Femur (tissue), 1 donor: ENCODE measurements at places on chromosomes 3 and 15.
A peak's percentile ranks its signal among the peaks of the same experiment; 100 is the strongest.

DNA sequence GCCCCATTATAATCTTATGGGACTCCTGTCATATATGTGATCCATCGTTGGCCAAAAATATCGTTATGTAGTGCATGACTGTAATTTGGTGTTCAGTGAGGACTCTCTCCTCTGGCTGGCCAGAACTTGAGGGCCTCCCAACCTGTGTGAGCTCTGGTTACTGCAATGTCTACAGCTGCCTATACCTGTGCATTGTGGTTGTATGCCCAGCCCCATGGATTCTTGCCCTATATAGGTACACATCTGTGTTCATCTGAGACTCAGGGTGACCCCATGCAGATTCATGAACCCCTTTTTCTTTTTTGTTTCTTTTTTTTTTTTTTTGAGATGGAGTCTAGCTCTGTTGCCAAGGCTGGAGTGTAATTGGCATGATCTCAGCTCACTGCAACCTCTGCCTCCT lies 32.6 kb upstream of the KLF13 start:
- DNase-seq, result no peak

GRCh38 chr15:54854667-54855066 lies 342.1 kb downstream of the RSL24D1 start:
- DNase-seq, result no peak

- DNase-seq, result no peak
These were observed 304.5 kb upstream of the ROPN1 start for GRCh38 chr3:124296406-124296805.

DNA sequence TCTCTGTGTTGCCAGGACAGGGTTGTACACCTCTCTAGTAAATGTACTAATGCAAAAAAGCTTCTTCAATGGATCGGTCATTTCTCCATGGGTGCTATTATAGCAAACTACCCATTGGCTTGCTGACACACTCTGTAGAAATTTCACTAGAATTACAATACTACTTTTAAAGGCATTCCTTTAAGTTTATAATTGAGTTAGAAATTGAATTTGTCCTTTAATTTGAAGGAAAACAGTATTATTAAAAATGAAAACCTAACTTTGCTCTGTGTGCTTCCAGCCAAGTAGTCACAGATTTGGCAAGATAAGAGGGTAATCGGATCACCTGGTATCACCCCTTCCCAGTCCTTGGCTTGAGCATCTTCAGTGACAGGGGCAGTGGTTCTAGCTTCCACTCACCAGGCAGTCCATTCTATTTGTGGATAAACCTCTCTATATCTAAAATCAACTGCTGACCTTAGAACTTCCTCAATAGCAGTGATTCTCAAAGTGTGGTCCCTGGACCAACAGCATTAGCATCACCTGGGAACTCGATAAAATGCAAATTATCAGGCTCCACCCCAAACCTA lies 93.2 kb downstream of the GHSR start:
- DNase-seq, result no peak

- no peak for DNase-seq
These were observed 23.3 kb downstream of the TF start for GRCh38 chr3:133769536-133769935.

DNA sequence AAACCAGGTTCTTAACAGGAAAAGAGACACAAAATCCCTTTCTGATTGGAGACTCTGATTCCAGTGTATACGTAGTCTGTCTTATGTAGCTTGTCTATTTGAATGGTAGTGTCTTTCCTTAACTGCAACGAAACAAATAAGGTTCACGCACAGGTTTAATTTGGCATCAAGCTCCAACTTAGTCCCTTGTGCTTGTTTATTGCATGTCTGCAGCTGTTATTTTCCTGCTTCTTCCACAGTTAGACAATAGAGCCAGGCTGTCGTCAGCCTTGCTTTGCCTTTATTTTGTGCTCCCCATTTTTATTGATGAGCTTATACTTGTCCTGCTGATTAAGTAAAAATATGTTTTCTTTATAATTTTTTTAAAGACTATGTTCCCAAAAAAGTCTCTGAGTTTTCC lies 152.7 kb upstream of the CDIN1 start:
- DNase-seq, result no peak

DNA sequence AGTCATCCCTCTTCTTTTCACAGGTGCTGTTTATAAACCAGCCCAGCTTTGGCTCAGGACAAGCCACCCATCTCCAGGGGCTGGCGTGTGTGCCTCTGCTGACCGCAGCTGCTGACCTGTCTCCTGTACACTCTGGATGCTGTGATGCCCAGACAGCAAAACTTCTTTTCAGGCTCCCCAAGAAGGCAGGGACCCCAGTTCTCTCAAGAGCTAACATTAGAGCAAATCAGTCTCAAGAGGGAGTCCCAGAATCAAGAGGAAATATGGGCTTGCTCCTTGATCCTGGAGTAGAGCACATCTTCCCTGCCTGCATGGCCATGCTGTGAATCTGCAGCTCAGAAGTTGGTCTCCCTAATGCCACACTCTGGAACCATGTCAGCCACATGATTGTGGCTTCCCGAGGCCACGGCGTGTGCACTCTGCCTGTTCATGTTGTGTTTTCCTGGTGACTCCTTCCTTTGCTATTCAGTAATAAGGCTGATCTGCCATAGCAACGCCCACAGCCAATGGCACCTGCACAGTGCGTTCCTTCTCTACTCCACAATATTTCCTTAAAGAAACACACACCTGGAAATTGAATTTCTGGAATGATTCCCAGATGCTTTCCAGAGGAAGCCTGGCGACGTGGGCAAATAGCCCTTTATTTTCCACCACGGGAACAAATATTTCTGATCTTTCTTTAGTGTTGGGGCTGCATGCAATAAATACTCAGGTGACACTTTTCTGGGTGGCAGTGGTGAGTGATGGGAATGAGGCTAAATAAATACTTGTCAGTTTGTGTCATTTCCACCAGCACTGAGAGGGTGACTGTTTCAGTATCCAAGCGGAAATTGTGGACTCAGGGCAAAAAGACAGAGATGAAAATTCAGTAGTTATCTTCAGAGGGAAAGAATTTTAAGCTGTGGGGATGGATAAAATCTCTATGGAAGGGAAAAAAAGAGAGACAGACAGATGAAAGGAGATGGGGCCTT lies 21.9 kb upstream of the THSD4 start:
- DNase-seq, result peak; percentile 28

DNA sequence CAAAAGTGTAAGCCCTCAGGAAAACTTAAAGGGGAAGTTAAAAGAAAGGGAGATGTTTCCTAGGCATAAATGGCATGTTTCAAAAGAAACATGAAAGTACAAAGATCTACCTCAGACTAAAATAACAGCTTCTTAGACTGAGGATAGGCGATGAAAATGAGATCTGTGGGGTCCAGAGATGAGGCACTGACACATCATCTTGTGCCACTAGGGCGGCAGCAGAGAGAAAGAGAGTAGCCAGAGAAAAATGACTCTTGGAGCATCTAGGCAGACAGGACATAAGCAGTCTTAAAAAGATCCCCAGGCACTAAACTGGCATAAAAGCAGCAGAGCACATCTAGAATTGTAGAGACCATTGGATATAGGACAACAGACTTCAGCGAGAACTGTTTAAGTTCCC lies 42.5 kb upstream of the RFX7 start:
- no peak for DNase-seq

GRCh38 chr3:99877031-99877579 lies 59.4 kb downstream of the CMSS1 start:
- DNase-seq, result no peak

DNA sequence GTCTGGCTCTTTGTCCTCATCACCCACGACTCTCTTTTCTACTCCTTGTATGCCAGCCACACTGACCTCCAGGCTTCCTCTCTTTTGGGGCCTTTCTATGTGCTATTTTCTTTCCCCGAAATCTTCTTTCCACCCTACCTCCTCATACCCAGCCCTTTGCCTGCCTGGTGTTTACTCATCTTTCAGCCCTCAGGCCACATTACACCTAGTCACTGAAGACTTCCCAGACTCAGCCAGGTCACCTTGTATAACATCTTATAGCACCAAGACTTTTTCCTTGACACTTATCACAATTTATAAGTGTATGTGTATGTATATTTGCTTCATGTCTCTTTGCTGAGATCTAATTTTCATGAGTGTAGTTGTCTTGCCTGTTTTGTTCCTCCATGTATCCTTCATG lies 396.4 kb downstream of the NLGN1 start:
- DNase-seq, result no peak

GRCh38 chr15:66923438-66923881 lies 141.9 kb upstream of the SMAD3 start:
- DNase-seq, result no peak

DNA sequence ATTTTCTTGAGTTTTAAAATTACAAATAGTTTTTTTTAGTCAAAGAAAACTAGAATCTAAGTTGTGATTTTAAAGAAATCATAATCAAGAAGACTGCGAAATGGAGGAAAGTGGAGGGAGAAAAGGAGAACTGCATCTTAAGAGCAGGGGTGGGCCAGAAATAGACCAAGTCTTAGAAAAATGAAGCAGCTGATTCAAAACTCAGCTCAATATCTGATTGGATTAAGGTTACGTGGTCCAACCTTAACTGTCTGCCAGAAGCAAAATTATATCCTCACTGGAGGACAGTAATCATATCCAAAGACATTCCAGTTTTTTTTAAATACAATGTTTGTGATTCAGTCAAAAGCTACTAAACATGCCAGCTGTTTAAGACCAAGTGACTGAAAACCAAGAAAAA lies 41.4 kb downstream of the CHSY1 start:
- DNase-seq, result no peak

DNA sequence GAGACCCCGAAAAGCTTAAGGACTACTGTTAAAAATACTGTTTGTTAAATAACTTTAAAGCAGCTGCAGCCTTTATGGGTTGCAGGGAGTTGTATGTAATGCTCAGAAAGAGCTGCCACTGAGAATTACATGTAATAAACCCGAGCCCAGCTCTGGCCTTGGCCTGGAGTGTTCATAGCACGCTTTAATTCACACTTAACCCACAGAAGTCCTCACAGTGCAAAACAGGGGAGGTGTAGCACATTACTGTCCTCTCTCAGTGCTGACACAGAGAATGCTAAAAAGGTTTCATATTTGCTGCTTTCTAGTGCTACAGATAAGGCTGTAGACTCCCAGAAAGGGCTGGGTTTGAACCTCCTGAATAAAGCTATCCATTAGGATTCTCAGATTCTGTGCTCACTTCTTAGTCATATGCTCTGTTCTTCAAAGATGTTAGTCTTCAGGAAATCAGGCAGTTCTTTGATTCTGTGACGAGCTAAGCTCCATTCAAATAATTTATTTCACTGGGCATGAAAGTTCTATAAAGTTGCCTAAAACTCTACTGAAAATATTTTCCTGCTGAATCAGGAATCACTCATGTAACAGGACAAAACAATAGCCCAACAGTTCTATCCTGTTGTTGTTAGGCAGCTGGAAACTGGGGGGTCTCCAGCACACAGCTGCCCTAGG lies 108.0 kb downstream of the SENP2 start:
- DNase-seq, result no peak

DNA sequence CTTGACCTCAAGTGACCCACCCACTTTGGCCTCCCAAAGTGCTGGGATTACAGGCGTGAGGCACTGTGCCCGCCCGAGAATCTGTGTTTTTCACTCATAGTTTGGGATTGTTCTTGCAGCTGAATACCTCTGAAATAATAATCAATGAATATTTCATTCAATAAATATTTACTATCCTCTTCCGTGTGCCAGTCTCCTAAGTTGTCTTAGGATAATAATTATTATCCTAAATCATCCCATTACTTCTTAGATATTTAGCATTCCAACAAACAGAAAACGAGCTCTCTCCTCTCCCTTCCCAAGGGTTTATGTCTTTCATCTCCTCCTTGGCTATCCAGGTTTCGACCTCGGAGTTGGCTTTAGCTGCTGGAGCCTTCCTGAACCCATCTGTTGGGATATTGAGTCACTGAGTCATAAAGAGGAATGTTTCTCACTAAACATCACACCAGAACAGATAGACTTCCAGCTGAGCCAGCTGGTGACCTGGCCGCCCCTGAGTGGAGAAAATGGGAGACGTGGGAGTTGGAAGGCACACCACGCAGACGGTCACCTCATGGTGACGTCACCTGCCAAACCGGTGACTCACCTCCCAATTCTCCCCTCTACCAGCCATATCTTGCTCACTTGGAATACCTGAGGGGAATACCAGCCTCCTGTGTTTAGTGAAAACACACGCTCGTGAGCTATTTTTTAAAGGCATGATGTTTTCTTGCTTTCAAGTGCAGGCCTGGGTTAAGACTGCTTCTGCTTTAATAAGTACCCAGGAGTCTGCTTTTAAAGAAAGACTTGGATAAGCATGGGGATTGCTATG lies 43.9 kb downstream of the BHLHE40 start:
- no peak for DNase-seq

GRCh38 chr3:102248981-102249705 lies 185.7 kb upstream of the ZPLD1 start:
- no peak for DNase-seq

DNA sequence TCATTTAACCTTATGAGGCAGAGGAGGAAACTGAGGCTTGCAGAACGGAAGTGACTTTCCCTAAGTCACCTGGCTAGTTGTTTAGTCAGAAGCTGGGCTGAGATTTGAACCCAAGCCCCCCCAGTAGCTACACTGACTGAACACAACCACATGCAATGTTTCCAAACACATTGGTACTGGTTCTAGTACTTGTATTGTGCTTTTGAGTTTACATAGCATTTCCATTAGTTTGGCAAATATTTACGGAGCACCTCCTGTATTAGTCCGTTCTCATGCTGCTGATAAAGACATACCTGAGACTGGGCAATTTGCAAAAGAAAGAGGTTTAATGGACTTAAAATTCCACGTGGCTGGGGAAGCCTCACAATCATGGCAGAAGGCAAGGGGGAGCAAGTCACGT lies 56.3 kb upstream of the ITGA11 start:
- no peak for DNase-seq

DNA sequence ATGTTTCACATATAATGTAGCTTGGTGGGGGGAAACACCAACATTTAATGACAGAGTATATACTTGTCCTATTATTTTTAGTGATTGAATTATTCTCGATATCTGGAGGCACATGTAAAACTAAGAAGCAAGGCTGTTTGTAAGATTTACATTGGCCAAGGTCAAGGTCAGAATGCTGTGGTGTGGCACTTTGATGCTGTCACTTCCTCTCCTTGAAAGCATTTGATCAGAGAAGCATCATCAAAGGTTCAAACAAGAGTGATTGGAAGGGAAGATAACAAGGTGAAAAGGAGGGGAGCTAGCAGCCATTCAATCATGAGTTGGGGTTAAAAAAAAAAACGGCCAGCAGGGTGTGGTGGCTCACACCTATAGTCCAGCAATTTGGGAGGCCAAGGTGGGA lies 26.4 kb downstream of the RTF1 start:
- no peak for DNase-seq

GRCh38 chr3:184126006-184126405 lies 9.2 kb upstream of the EIF2B5 start:
- DNase-seq, result no peak

DNA sequence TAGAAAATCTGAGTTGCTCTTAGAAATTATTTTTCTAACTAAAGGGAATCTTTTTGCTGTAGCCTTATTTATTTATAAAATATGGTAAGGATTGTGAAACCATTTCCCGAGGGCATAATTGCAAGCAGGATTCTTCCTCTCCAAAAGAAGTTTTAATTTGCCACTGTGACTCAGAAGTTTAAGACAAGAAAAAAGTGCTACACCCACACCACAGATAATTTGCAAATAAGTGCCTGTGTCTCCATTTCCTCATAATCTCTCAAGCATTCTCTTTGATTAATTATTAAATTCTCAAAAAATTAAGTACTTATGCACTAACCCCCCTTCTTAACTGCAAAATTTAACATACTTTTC lies 43.6 kb downstream of the RASA2 start:
- no peak for DNase-seq

GRCh38 chr3:61650276-61650675 lies 88.9 kb downstream of the PTPRG start:
- DNase-seq, result peak; percentile 82
